ENCODE measurements at places on chromosomes 4 and X.

GRCh38 chrX:120308959-120309872 is 2.0 kb downstream of the TMEM255A start:
- DNase-seq: peak; percentile 84

- no peak for DNase-seq
Measured at GRCh38 chr4:8537041-8537461, 43.1 kb upstream of the GPR78 start.

GRCh38 chr4:11079171-11079570 is 349.5 kb downstream of the HS3ST1 start:
- no peak for DNase-seq

DNA sequence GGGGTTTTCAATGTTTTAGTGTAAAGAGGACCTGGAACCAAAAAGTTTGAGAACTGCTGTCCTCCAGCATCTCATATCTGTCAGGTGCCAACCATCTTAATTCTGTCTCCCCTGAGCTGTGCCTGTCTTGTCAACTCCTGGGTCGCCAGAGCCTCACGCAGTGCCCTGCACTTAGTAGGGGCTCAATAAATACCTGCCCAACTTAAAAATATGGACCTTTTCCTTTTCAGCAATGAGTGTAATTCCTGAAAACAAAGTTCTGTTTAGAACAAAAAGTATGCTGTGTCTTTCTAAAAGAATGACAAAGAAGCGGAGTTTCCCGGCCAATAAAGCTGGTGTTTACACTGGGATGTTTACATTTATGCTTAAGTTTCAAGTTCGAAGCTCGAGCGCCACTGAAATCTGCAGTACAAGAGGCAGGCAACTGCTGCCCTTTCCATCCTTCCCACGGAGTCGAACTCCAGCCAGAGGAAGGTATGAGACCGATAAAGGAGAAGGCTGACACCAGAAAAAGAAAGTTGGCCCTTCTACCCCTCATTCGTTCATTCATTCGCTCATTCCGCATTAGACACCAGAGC is 1.1 kb upstream of the HTATSF1 start:
- DNase-seq: no peak

DNA sequence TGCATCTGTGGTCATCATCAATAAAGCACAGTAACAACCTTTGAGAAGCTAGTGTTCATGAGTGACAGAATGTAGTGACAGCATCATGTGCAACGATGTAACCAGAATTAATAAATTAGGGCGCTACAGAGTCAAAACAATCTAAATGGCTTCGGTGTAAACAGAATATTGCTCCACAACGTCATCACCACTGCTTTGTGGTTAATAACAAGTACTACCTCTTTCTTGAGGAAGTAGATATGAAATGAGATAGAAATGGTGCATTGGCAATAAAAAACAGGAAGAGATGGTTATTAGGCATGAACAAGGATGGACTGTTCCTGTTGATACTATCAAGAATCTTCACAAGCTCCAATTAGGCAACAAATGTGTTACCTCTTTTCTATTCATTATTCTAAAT is 8.7 kb upstream of the PDHA2 start:
- no peak for DNase-seq
